Chondrocyte (in vitro differentiated cells): ENCODE measurements at places on chromosomes 2 and 18. TPM values are rescaled to one million over a fixed set of nuclear protein-coding genes. Genes with fewer than 3 reads are reported as not detected.

DNA sequence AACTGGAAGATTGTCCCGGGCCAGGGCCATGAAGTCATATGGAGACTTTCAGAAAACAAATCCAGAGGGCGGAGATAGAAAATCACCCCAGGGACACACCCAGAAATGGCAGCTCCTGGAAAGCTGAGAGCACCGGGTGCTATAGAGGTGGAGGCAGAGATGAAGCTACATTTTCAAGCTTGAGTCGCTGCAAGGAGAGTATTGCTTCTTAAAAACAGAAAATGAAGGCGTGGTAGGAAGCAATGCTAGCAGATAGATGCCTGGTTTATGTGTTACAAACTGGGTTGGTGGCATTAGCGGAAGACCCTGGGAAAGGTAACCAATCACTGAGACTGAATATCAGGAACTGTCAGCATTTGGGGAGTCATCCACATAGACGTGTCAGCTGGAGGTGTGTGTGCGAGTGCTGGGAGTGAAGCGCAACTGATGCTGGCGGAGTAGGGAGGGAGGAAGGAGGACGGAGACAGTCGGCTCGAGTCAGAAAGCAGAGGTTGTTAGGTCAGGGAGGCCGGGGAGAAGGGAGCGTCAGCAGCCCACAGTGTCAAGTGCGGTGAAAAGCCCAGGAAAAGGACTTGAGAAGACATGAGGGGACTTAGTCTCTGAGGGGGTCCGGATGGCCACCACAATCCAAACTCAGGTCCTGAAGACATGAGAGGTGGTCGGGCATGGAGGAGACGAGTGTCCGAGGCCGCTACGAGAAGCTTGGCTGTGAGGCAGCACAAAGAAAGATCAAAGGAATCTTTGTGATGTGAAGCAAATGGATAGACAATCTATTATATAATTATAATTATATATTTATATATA is 45.4 kb downstream of the C18orf63 start:
- no peak for DNase-seq

- DNase-seq = no peak
Observed at GRCh38 chr2:39481611-39482010, 44.5 kb upstream of the MAP4K3 start.

- no peak for DNase-seq
Observed at GRCh38 chr18:35127201-35127600, 86.0 kb downstream of the MAPRE2 start.

DNA sequence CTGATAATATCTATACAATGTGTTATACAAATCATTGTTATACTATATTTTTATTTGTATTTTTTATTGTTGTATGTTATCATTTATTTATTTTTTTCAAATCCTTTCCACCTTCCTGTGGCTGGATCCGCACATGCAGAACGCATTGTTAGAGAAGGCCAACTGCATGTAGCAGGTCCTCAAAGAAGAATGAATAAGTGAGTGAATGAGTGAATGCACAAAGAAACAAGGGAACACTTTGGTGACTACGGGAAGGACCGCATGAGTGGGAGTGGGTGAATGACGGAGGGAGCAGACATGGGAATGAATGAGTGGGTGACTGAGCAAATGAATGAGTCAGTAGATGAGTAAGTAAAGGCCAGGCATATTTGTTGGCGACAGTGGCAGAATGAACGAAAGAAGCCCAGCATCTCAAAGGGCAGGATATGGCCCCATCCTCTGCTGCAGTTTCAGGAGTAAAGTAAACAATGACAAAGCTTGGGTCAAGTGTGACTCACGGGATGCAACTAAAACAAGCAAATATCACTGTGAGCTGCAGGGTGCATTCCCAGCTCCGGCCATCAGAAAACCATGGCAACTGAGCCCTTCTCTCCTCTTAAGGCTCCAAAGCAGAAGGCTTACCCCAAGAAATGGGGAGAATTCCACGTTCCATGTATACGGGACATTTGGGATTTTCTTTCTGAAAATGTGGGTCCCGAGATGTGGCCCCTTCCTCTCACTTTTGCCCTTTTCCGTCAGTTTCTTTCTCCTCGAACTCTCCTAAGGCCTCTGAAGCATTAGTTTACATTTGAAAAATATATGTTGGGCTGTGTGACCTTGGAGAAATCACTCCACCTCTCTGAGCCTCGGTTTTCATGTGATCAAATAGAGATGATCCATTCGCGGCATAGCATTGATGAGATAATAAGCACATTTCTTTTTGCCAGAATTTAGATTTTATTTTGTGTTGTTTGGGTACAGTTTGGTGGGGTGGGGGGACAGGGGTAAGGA is 24.5 kb downstream of the KCNF1 start:
- no peak for DNase-seq

Gene AUP1
- 76.8 to 94.3 TPM (median 79.8 TPM) in 3 replicates for total RNA-seq

Gene IMMT
- 62.3 to 75.0 TPM (median 70.1 TPM) in 3 replicates for total RNA-seq
